ENCODE measurements at places on chromosomes 13 and 19.

DNA sequence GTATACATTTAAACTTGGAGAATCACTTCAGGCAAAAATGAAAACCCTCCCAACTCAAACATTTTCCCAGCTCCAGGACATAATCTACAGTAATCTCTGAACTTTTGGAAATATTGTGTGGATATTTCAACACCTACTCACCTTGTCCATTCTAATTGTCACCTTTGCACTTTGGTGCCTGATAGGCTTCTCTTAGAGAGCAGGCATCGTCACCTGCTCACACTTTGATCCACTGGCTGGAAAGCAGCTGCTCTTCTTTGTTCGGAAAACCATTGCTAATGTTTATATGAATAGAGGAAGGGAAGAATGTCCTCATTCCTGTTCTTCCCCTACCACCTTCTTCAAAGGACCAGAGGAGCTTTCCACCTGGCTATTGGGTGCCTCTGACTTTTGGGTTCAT, 411.2 kb downstream of the FGF9 start:
- no peak for DNase-seq

GRCh38 chr19:55228403-55229031, at the start of gene TMEM86B:
Gene TMEM86B (minus strand): TSS chr19:55228763. CDS start chr19:55228741, 22 bp downstream.
- DNase-seq, result no peak

DNA sequence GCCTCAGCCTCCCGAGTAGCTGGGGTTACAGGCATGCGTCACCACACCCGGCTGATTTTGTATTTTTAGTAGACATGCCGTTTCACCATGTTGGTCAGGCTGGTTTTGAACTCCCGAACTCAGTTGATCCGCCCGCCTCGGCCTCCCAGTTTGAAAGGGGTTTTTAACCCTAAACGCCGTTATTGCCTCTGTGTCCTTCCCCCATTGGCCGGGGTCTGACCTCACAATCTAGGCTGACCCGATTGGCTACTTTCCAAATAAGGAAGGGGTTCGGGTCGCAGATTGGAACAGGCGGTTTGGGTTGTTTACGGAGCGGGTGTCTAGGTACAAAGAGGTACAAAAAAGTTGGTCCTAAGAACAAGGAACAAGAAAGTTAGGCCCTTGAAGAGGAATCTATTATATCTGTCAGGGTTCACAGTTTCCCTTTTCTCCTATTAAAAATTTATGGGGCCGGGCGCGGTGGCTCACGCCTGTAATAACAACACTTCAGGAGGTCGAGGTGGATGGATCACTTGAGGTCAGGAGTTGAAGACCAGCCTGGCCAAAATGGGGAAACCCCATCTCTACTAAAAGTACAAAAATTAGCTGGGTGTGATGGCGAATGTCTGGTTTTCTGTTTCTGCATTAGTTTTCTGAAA, 1.0 kb downstream of the ZNF253 start:
- DNase-seq, result no peak

- DNase-seq, result no peak
These were observed 299.2 kb upstream of the DACH1 start for GRCh38 chr13:72166102-72166650.

GRCh38 chr13:99133230-99133629, 67.4 kb upstream of the UBAC2 start:
- no peak for DNase-seq

DNA sequence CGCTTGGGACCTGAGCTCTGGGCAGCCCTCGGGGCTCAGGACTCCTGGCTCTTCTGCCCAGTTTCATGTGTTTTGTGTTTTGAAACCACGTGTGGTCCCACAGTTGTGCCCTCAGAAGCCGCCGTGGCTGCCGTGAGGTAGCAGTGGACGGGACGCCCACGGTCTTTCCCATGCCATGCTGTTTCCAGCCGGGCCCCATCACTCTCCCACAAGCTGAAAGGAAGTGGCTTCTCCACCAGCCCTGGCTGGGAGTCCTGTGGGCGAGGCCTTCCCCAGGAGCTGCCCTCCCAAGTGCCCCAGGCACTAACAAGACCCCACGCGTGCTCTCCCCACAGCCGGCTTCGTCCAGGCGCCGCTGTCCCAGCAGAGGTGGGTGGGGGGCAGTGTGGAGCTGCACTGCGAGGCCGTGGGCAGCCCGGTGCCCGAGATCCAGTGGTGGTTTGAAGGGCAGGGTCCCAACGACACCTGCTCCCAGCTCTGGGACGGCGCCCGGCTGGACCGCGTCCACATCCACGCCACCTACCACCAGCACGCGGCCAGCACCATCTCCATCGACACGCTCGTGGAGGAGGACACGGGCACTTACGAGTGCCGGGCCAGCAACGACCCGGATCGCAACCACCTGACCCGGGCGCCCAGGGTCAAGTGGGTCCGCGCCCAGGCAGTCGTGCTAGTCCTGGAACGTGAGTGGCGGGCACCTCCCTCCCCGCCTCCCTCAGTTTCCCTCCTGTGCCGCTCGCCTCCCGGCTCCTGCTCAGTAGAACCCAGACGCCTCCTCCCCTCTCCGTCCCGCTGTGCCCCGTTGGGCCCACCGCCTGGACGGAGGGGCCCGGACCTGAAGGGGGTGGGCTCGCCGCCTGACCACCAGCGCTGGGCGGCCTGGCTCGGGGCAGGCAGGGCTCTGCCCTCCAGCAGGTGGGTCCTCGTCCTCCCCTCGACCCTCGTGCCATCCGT, 5.3 kb downstream of the BSG start:
- no peak for DNase-seq

- DNase-seq, result no peak
These were observed 16.0 kb downstream of the SSC5D start for GRCh38 chr19:55504252-55504603.

DNA sequence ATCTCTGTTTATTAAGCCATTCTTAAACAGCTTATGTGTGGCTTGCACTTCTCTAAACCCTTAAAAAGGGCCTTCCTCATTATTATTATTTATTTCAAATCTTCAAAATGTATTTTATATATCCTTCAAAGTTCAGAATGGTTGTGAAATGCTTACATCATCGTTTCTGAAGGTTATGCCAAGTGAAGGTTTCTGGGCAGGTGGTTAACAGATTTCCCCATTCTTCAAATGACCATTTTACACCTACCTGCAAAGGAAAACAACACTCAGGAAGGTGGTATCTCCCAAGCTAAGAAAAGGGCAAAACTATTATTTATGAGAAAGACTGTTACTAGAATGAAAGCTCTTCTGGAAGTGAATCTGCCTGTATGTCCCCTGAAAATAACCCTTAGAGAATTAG, 191.6 kb downstream of the SHISA2 start:
- DNase-seq, result no peak

DNA sequence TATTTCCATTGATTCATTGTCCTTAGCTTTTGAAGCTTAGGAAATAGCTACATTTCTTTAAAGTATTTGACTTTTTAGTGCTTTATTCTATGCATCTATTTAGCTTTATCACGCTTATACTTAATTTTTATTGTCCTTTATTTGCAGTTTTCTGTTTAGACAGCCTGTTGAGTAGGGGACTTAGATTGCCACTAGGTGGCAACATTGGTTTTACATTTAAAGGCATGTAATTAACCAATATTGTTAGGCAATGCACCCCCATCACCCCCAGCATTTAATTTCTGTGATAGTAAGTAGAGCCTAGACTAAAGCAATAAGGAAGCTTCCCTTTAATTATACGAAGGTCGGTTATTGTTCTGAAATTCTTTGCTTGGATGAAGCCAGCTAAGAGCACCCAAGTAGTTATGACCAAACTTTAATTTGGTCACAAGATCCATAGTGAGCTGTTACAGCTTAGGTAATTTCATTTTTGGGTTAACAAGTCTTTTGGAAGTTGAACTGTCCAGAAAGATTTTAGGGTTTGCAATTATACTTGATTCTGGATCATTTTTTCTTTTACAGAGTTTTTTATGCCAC, 36.5 kb downstream of the B3GLCT start:
- peak; percentile 35 for DNase-seq

DNA sequence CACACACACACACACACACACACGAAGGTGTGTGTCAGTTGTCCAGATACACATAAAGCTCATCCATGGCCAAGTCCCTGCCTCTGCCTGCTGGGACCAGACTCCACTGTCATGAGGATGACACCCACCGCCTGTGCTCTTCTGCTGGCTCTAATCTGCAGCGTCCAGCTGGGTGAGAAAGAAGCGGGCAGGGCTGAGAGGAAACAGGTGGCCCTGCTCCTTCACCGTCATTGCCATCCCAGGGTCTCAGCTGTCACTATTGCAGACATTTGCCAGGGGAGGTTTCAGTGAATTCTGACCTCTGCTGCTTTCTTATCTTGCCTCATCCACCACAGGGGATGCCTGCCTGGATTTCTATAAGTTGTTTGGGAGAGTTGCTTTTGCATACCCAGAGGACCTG, 31.4 kb downstream of the SCGB2B2 start:
- DNase-seq, result no peak

- no peak for DNase-seq
These were observed 1089.7 kb downstream of the EFNB2 start for GRCh38 chr13:105445796-105446195.

DNA sequence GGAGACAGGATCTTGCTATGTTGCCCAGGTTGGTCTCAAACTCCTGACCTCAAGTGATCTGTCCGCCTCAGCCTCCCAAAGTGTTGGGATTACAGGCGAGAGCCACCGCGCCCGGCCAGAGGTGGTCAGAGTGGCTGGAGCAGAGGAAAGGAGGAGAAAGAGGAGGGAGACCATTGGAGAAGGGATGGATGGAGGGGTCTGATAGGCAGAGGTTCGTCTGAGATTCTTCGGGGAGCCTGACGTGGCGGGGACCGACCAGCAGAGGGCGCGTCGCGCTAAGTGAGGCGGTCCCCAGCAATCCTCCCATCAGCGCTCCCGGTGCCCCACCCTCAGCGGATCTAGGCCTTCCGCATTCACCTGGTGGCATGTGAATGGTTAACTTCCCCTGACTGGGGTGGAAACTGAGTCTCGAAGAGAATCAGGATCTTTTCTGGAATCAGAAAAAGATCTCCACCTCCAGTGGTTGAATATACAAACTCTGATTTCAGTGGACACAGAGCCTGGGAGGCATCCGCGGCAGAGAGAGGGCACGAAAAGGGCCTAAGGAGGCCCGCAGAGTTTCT, 8.8 kb downstream of the GTPBP3 start:
- DNase-seq, result peak; percentile 75

DNA sequence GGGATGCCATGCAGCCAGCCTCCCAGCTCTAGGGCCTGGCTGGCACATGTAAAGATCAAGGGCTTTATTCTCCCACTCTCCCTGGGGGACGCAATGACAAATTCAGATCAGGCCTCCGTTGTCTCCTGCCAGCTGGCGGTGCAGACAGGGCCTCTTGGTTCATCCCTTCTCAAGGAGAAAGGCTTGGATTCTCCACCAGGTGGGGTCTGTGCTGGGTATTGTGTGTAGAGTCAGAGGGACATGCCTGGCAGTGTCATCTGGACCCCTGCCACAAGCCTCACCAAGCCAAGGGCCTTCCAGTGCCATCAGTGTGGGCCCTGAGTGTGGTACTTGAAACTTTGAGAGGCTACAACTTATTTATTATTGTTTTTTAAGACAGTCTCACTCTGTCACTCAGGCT, 8.4 kb upstream of the PTPRS start:
- DNase-seq, result no peak

GRCh38 chr13:99067159-99067985, 89.5 kb upstream of the DOCK9 start:
- DNase-seq, result peak; percentile 10

- DNase-seq, result no peak
These were observed 108.3 kb downstream of the POSTN start for GRCh38 chr13:37490176-37490779.

GRCh38 chr19:351976-352625, 7.5 kb upstream of the MIER2 start:
- DNase-seq, result no peak

GRCh38 chr13:100668408-100668807, 6.2 kb downstream of the TMTC4 start:
- no peak for DNase-seq

DNA sequence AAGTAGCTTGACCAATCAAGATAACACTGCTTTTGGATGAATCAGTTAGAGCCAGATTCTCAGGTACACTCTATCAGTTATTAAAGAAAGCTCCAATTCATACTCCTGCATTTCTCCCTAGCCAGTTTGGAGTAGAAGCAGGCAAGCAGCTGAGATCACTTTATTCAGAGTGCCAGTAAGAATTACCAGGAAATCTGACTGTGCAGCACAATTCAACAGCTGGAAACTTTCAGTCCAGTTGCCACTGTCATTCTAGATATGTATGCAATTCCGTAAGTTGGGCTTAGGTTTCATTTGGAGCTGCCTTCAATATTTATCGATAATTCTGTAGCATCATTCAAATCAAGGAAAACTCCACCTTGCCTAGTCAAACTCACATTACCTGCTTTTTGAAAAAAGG, 2625.6 kb upstream of the PCDH20 start:
- no peak for DNase-seq

- no peak for DNase-seq
These were observed 52.0 kb downstream of the GNG7 start for GRCh38 chr19:2650515-2650914.

- no peak for DNase-seq
These were observed 16.6 kb downstream of the POU4F1 start for GRCh38 chr13:78586706-78587105.

GRCh38 chr19:35493971-35494370, 3.7 kb upstream of the KRTDAP start:
- DNase-seq, result no peak

DNA sequence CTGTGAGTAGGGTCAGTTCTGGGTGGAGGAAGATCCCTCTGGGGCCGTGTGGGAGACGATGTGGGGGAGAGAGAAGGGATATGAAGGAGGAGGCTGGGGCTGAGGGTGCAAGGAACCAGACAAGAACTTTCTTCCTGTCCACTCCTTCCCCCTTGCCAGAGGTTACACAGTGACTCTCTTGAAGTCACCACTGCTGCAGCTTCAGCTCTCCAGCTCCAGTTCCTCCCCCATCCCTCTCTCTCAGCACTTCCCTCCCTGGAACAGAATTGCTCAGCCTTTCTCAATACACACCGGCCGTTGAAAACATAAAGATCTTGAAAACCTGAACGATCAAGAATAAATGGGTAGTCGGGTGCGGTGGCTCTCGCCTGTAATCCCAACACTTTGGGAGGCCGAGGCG, 5.1 kb downstream of the ZSWIM9 start:
- DNase-seq, result no peak

- no peak for DNase-seq
These were observed 16.1 kb downstream of the LIG1 start for GRCh38 chr19:48154003-48154402.

- DNase-seq, result no peak
These were observed 22.6 kb downstream of the ZSWIM4 start for GRCh38 chr19:13817615-13818371.
